ENCODE measurements at places on chromosomes 11 and 22. TPM values are rescaled to one million over a fixed set of nuclear protein-coding genes. Genes with fewer than 3 reads are reported as not detected.
A peak's percentile ranks its signal among the peaks of the same experiment; 100 is the strongest.

GRCh38 chr11:8386134-8386864 is 122.6 kb upstream of the LMO1 start:
- DNase-seq: no peak
- no peaks in the 10 kb centered on the region for H3K27me3 ChIP-seq
- no peak overlapping the region for H3K27ac ChIP-seq
- H3K36me3 ChIP-seq: no peaks in the 10 kb centered on the region
- no peaks in the 10 kb centered on the region for H3K4me1 ChIP-seq

DNA sequence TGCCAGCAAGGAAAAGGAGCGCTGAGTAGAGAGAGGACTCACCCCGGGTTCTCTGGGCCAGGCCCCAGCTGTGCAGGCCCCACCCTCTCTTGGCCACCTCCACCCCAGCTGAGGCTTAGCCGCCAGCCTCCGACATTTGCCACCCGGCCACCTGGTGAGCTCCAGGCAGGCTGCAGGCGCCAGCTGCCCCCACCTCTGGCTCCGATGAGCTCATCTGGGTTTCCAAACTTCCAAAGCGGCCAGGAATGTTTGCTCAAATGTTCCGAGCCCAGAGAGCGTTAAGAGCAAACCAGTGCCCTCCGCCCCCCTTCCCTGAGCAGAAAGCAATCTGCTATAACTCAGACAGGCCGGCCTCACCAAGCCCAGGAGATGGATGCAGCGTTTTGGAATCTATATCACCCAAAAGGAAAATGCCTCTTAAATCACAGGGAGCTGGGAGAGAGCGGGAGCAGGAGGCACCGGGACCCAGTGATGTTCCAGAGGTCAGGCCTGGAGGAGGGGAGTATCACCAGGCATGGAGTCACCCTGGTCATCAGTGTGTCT is 9.1 kb upstream of the MN1 start:
- H3K36me3 ChIP-seq: no peaks in the 10 kb centered on the region
- no peaks in the 10 kb centered on the region for H3K27me3 ChIP-seq
- peak overlapping the region; percentile 73 for H3K27ac ChIP-seq
- no peak overlapping the region for H3K4me3 ChIP-seq
- peak; percentile 47 for DNase-seq

DNA sequence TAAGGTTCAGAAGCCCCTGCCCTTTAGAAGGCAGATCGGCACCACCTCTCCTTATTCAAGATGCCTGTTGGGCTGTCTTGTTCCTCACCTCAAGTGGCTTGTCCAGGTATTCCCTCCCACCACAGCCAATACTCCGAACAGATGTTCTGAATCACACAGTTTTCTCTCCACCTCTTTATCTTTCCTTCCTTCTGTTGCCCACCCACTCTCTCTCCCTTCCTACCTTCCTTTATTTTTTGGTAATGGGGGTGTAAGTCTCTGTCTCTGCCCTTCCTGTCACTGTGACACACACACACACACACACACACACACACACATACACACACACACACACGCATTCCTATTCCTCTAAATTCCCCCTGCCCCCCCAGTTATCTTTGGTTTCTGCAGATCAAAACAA is 8.4 kb downstream of the BEST1 start:
- peaks cover 3% of the 10 kb centered on the region for H3K36me3 ChIP-seq
- no peak for DNase-seq
- peaks cover 16% of the 10 kb centered on the region for H3K27me3 ChIP-seq
- H3K4me3 ChIP-seq: no peak overlapping the region

- no peaks in the 10 kb centered on the region for H3K36me3 ChIP-seq
- H3K4me3 ChIP-seq: no peak overlapping the region
- H3K27me3 ChIP-seq: no peaks in the 10 kb centered on the region
- H3K27ac ChIP-seq: peak overlapping the region; percentile 29
- peaks cover 4% of the 10 kb centered on the region for H3K4me1 ChIP-seq
Measured at GRCh38 chr22:44448271-44448830, 49.7 kb downstream of the RTL6 start.

MMP11 gene
- 1.2 TPM for total RNA-seq

GRCh38 chr11:5102246-5102645 is 32.9 kb downstream of the OR52E1 start:
- no peak overlapping the region for H3K4me3 ChIP-seq
- no peak overlapping the region for H3K27ac ChIP-seq
- no peaks in the 10 kb centered on the region for H3K4me1 ChIP-seq
- no peaks in the 10 kb centered on the region for H3K27me3 ChIP-seq

DNA sequence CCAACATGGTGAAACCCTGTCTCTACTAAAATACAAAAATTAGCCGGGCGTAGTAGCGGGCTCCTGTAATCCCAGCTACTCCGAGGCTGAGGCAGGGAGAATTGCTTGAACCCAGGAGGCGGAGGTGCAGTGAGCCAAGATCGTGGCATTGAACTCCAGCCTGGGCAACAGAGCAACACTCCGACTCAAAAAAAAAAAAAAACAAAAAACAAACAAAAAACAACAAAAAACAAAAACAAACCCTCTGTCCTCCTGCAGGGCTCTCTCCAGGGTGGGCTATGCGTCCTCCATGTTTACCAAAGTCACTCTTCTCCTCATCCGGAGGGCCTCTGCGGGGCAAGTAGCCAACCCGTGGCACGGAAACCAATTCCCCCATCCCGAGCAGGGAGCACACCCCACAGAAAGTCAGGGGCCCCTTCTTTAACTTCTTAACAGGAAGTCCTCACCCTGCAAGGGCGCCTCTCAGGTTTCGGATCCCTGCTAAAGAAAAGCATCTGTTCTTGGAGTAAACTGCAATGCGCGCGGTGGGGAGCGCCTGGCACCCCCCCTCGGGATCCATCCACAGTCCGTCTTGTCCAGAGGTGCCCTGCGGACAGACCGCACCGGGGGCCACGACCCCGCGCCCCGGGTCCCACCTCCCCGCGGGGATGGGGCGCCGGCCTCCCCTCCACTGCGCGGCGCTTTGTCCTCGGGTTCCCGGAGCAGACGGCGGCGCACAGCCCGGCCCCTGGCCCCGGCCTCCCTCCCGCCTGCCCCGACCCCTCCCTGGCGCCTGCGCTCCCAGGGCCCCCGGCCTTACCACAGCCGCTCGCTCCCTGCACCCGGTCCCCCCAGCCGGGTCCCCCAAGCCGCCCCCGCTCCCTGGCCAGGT is 712 bp downstream of the CERK start:
- no peaks in the 10 kb centered on the region for H3K36me3 ChIP-seq
- peak; percentile 59 for DNase-seq
- peaks cover 58% of the 10 kb centered on the region for H3K4me1 ChIP-seq
- H3K27ac ChIP-seq: peak overlapping the region; percentile 92
- H3K4me3 ChIP-seq: peak overlapping the region; percentile 80
- no peaks in the 10 kb centered on the region for H3K27me3 ChIP-seq

DNA sequence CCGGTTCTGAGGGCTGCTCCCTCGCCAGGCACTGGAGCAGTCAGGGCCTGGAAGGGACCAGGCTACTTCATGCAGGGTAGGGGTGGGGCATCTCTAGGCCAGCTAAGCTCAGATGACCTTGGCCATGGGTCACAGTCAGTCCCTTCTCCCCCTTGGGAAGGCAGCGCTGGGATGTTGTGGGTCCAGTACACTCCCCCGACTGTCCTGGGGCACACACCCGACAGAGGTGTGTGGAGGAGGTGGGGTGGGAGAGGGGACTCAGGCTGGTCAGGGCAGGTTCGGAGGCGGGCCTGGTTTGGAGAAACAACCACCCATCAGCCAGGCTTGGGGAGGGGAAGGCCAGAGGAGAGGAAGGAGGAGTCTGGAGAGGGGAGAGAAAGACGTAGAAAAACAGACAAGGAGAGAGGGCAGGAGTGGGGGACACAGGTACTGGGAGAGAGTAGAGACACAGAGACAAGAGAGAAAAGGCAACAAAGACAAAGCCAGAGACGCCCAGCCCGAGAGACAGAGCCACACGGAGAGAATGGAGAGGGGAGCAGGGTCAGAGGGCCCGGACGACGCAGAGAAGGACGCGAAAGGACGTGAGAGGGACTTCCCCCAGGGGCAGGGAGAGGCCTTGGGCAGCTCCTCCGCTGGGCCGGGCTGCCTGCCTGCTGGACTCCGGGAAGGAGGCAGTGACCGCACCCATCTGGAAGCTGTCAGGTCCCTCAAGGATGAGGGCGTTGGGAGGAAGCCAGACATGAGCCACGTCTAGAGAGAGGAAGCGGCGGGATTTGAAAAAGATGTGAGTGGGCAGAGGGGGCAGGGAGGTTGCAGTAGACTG is 30.6 kb upstream of the TSKU start:
- no peaks in the 10 kb centered on the region for H3K36me3 ChIP-seq
- peak overlapping the region; percentile 0 for H3K27ac ChIP-seq
- H3K4me1 ChIP-seq: peaks cover 31% of the 10 kb centered on the region
- no peak overlapping the region for H3K4me3 ChIP-seq

GLYATL2 gene
- not detected for total RNA-seq

OR52E8 gene
- total RNA-seq: not detected

GRCh38 chr11:45607995-45608394 is 57.4 kb downstream of the CHST1 start:
- no peaks in the 10 kb centered on the region for H3K36me3 ChIP-seq
- no peaks in the 10 kb centered on the region for H3K27me3 ChIP-seq
- DNase-seq: peak; percentile 10
- H3K27ac ChIP-seq: no peak overlapping the region

MIAT gene
- total RNA-seq: 4.5 TPM

- no peak overlapping the region for H3K4me3 ChIP-seq
- H3K36me3 ChIP-seq: no peaks in the 10 kb centered on the region
Measured at GRCh38 chr22:43060183-43060582, 29.0 kb downstream of the TTLL1 start.

DNA sequence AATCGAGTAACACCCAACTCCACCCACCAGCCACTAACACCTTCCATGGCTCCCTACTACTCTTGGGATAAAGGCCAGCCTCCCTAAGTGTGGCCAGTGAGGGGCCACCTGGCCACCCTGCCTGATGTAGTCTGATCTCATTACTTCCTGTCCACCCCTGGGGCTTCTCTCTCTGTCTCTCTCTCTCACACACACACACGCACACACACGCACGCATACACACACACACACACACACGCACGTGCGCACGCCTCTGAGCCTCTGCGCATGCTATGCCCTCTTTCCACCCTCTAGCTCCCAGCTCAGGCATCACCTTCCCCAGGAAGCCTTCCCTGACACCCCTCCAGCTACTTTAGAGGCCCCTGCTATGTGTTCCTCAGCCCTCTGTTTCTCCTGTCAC is 3.9 kb downstream of the MFNG start:
- no peaks in the 10 kb centered on the region for H3K36me3 ChIP-seq
- no peaks in the 10 kb centered on the region for H3K27me3 ChIP-seq
- H3K4me3 ChIP-seq: no peak overlapping the region
- no peak overlapping the region for H3K27ac ChIP-seq
- peaks cover 8% of the 10 kb centered on the region for H3K4me1 ChIP-seq
- DNase-seq: no peak

KLHL35 gene
- total RNA-seq: not detected

GRAP2 gene
- total RNA-seq: 3.7 TPM

- H3K4me3 ChIP-seq: no peak overlapping the region
- no peaks in the 10 kb centered on the region for H3K36me3 ChIP-seq
- no peaks in the 10 kb centered on the region for H3K4me1 ChIP-seq
- no peaks in the 10 kb centered on the region for H3K27me3 ChIP-seq
- DNase-seq: no peak
Measured at GRCh38 chr11:66809592-66809991, 33.6 kb upstream of the RCE1 start.

OR8D4 gene
- not detected for total RNA-seq

GRCh38 chr22:46350646-46351045 is 15.1 kb downstream of the TRMU start:
- no peak for DNase-seq
- H3K4me1 ChIP-seq: no peaks in the 10 kb centered on the region
- no peaks in the 10 kb centered on the region for H3K27me3 ChIP-seq
- no peak overlapping the region for H3K4me3 ChIP-seq
- no peaks in the 10 kb centered on the region for H3K36me3 ChIP-seq
- no peak overlapping the region for H3K27ac ChIP-seq

GRCh38 chr11:107675902-107676301 is 36.0 kb downstream of the SLN start:
- H3K27ac ChIP-seq: no peak overlapping the region
- no peaks in the 10 kb centered on the region for H3K4me1 ChIP-seq
- DNase-seq: no peak
- H3K27me3 ChIP-seq: no peaks in the 10 kb centered on the region
- H3K4me3 ChIP-seq: no peak overlapping the region

- H3K27me3 ChIP-seq: no peaks in the 10 kb centered on the region
- no peaks in the 10 kb centered on the region for H3K36me3 ChIP-seq
- no peak overlapping the region for H3K4me3 ChIP-seq
Measured at GRCh38 chr11:96219981-96220623, 122.9 kb downstream of the MAML2 start.

SHANK3 gene
- 30.3 TPM for total RNA-seq

SF3B2 gene
- 122 TPM for total RNA-seq

- peaks cover 73% of the 10 kb centered on the region for H3K4me1 ChIP-seq
- no peak for DNase-seq
- no peak overlapping the region for H3K4me3 ChIP-seq
- no peaks in the 10 kb centered on the region for H3K36me3 ChIP-seq
Measured at GRCh38 chr11:47508240-47508957, 44.5 kb downstream of the CELF1 start.

TP53I11 gene
- 46.7 TPM for total RNA-seq

DNA sequence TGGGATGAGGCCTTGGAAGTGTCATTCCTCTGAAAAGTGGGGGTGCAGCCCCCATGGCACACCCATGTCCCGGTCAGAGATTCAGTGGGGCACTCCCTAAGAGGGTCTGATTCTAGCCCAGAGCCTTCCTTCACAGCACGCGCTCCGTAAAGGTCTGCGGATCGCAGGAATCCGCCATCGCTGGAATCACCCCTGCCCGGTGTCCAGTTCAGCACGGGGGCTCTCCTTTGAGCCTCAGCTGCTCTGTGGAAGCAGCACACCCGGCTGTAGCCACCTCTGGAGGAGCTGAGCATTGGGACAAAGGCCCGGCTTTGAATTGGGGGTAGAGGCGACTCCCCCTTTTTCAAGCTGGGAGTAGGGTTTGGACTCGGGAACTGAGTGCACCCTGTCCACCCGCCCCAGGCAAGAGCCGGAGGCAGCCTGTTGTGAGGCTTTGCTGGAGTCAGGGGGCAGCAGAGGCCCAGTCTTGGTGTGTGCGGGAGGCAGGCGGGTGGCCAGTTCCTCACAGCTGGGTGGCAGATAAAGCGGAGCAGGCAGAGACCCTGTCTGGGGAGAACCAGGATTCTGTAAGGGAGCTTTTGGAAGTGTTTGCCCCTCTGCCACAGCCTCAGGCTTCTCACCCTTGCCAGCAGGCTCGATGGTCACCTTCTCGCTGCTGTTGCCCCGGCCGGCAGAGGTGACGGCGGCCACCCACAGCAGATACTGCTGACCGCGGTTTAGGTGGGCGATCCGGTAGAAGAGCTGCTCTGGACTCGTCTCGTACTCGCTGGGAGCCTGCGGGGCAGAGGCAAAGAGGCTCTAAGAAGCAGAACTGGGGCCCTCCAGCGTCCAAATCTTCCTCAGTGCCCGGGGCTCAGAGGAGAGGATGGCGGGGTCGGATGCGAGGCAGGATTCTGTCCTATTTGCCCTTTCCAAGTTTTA is 115.9 kb downstream of the CEP164 start:
- no peak overlapping the region for H3K4me3 ChIP-seq
- DNase-seq: peak; percentile 35
- H3K4me1 ChIP-seq: no peaks in the 10 kb centered on the region
- peaks cover 6% of the 10 kb centered on the region for H3K27me3 ChIP-seq
- no peaks in the 10 kb centered on the region for H3K36me3 ChIP-seq

- H3K4me3 ChIP-seq: no peak overlapping the region
- DNase-seq: no peak
- no peaks in the 10 kb centered on the region for H3K4me1 ChIP-seq
Measured at GRCh38 chr11:71305451-71306125, 53.2 kb upstream of the SHANK2 start.

- H3K4me3 ChIP-seq: no peak overlapping the region
- H3K36me3 ChIP-seq: no peaks in the 10 kb centered on the region
- H3K4me1 ChIP-seq: no peaks in the 10 kb centered on the region
- no peak overlapping the region for H3K27ac ChIP-seq
Measured at GRCh38 chr11:116084511-116084910, 580.3 kb upstream of the CADM1 start.
